ENCODE measurements at places on chromosomes 3 and 15. TPM values are rescaled to one million over a fixed set of nuclear protein-coding genes. Genes with fewer than 3 reads are reported as not detected.
A peak's percentile ranks its signal among the peaks of the same experiment; 100 is the strongest.

DNA sequence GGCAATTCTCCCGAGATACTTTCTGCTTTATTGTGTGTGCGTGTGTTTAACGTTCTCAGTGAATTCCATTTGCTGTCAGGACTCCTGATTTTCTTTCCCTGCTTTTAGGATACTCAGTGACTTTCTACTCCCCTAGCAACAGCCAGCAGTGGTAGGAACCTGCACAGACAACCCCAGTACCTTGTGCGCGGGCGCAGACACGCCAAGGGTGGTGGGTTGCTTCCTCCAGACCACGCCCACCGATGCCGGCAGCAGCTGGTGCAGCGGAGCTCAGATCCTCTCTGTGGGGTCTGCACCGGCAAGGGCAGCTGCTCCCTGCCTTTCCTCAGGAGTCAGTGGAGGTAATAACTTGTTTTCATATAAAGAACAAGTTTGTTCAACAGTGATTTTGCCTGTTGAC lies 225.1 kb upstream of the NDN start:
- no peaks in the 10 kb centered on the region for H3K36me3 ChIP-seq
- no peaks in the 10 kb centered on the region for H3K4me1 ChIP-seq
- H3K4me3 ChIP-seq = peak overlapping the region; percentile 17

GRCh38 chr3:155418407-155418806 lies 124.9 kb upstream of the STRIT1 start:
- no peaks in the 10 kb centered on the region for H3K36me3 ChIP-seq
- no peak for DNase-seq
- no peak overlapping the region for H3K27ac ChIP-seq
- peaks cover 4% of the 10 kb centered on the region for H3K4me1 ChIP-seq

DNA sequence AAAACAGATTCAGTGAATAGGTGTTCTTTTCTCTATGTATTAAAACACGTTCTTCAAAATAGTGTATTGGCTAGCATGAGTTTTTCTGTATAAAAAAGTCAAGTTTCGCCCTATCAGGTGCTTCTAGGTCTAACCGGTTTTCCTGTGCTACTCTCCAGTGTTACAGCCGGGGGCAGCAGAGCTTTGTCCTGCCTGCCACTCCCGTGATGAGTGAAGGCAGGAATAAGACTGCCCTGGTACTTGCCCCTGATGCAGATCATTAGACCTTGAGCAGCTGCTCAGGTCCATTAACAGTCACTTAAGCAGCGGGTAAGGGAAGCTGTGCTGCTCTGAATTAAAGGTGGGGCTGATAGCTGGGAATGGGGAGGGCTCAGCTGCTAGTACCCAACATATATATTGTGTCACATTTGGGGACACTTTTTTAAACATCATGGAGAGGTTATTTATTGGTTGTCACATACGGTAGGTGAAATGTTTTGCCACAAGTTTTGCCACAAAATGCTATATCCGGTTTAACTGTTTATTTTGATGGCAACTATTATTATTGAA lies 1.3 kb upstream of the UNC13C start:
- no peak overlapping the region for H3K27ac ChIP-seq
- peaks cover 15% of the 10 kb centered on the region for H3K4me1 ChIP-seq
- H3K36me3 ChIP-seq = no peaks in the 10 kb centered on the region
- H3K27me3 ChIP-seq = peaks cover 18% of the 10 kb centered on the region
- no peak overlapping the region for H3K4me3 ChIP-seq

DNA sequence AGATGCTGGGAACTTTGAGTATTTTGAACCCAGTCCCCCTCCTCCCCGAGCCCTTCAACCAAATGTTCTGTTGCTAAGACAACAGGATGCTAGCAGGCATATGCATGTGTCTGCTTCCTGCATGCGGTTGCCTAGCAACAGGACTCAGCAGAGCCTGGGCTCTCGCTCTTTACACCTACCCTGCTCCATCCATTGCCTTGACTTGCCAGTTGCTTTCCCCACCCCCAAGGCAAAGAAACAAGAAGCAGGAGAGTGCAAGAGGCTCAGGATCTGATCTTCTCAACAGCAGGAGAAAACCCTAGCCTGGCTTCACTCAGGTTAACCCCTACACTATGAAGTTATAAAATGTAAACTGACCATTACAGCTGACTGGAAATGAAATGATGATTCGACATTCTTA lies 393.0 kb downstream of the IGSF11 start:
- H3K27ac ChIP-seq = no peak overlapping the region
- no peak overlapping the region for H3K4me3 ChIP-seq
- no peak for DNase-seq
- H3K27me3 ChIP-seq = peaks cover 16% of the 10 kb centered on the region

GRCh38 chr3:161851941-161852566 lies 355.4 kb downstream of the OTOL1 start:
- no peak overlapping the region for H3K27ac ChIP-seq
- DNase-seq = peak; percentile 49
- H3K27me3 ChIP-seq = no peaks in the 10 kb centered on the region
- H3K4me1 ChIP-seq = peaks cover 10% of the 10 kb centered on the region

GRCh38 chr3:127960421-127960965 lies 45.5 kb downstream of the KBTBD12 start:
- no peaks in the 10 kb centered on the region for H3K36me3 ChIP-seq
- peaks cover 5% of the 10 kb centered on the region for H3K4me1 ChIP-seq
- no peak overlapping the region for H3K4me3 ChIP-seq

- no peak for DNase-seq
- H3K27me3 ChIP-seq = no peaks in the 10 kb centered on the region
- H3K36me3 ChIP-seq = peaks cover 1% of the 10 kb centered on the region
- H3K4me1 ChIP-seq = peaks cover 6% of the 10 kb centered on the region
- H3K27ac ChIP-seq = no peak overlapping the region
- H3K4me3 ChIP-seq = no peak overlapping the region
Observed at GRCh38 chr15:65778269-65778668, 13.8 kb downstream of the DENND4A start.

- no peaks in the 10 kb centered on the region for H3K27me3 ChIP-seq
- DNase-seq = no peak
- no peak overlapping the region for H3K4me3 ChIP-seq
- no peaks in the 10 kb centered on the region for H3K4me1 ChIP-seq
- H3K36me3 ChIP-seq = no peaks in the 10 kb centered on the region
- H3K27ac ChIP-seq = no peak overlapping the region
Observed at GRCh38 chr3:100856821-100857220, 136.4 kb downstream of the ABI3BP start.

GRK7 gene
- not detected for total RNA-seq

CCR3 gene
- not detected for total RNA-seq

PPP1R14D gene
- total RNA-seq = 1.5 TPM

RTP1 gene
- not detected for total RNA-seq

Data from progenitor cell of endocrine pancreas (in vitro differentiated cells).